Posterior vena cava (tissue), 2 donors: ENCODE measurements at places on chromosomes 11 and 22.

DNA sequence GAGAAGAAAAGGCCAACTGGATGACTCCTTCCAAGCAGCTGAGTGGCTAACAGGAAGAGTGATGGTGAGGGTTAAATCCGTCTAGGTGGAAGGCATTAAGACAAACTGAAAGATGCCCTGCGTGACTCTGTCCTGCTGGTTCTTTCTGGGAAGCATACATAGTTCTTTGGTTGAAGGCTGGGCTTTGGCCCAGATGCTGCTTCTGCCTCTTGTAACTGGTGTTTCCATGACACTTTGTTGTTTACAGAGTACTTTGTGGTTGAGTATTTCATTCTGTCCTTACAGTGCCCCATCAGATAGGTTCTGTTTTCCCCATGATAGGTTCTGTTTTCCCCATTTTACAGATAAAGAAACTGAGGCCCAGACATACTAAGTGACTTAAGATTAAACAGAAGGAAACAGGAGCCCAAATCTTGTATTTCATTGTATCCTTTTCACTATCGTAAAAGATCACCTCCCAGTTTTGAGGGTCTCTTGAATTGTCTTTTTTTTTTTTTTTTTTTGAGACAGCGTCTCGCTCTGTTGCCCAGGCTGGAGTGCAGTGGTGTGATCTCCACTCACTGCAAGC lies 124.3 kb upstream of the RASSF10 start:
- no peak for DNase-seq

- DNase-seq, result no peak
These were observed 31.4 kb upstream of the LRRC10B start for GRCh38 chr11:61477126-61477525.

DNA sequence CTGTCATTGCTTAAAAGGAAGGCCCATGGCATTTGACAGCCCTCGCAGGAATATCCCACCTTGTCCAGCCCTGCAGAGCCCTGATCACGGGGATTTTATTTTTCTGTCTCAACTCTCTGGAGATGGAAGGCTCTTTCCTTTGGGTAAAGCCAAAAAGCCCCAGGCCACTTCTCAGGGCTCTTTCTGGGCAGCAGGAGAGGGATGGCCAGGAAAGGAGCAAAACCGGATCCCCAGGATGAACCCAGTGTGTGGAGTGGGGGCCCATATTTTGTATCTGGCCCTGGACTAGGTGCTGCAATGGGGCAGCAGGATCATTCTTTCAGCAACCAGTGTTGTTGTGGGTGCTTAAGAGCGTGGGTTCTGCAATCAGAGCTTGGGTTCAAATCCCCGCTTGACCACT lies 11.0 kb downstream of the CREB3L1 start:
- no peak for DNase-seq

- no peak for DNase-seq
These were observed 34.4 kb downstream of the TP53I11 start for GRCh38 chr11:44916331-44916730.

DNA sequence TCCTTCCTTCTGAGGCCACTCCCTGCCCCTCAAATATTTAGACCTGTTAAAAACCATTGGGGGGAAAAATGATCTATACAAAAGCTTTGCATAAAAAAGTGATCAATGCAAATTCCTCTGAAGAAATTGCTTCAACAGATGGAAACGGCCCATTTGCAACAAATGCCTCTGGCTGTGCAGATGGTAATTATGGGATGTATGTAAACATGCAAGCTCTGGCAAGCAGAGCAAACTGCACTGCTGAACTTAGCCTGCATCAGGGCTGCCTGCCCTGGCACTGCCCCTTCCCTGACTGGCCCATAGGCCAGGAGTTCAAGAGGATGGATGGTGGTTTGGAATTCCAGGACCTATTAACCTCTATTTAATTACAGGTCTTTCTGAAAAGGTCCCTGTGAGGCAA lies 388.7 kb downstream of the MIAT start:
- no peak for DNase-seq

DNA sequence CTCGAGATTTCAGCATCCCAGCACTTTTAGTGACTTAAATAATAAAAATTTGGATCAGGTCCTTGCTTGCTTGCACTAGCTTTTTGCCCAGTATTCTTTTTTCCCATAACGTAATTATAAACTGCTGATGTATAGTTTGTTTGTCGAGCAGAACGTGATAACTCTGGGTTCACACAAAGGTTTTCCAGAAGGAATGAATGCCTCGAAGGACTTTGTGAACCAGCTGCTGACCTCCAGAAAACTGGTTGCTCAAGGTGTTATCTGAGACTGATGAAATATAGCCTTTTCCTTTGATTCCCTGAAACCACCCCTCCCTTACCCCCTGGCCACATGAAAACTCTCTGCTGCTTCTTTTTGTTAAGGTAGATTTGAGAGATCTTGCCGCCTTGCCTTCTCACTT lies 229.1 kb upstream of the CARD18 start:
- DNase-seq, result no peak

- no peak for DNase-seq
These were observed 38.1 kb upstream of the COMT start for GRCh38 chr22:19903513-19903912.

DNA sequence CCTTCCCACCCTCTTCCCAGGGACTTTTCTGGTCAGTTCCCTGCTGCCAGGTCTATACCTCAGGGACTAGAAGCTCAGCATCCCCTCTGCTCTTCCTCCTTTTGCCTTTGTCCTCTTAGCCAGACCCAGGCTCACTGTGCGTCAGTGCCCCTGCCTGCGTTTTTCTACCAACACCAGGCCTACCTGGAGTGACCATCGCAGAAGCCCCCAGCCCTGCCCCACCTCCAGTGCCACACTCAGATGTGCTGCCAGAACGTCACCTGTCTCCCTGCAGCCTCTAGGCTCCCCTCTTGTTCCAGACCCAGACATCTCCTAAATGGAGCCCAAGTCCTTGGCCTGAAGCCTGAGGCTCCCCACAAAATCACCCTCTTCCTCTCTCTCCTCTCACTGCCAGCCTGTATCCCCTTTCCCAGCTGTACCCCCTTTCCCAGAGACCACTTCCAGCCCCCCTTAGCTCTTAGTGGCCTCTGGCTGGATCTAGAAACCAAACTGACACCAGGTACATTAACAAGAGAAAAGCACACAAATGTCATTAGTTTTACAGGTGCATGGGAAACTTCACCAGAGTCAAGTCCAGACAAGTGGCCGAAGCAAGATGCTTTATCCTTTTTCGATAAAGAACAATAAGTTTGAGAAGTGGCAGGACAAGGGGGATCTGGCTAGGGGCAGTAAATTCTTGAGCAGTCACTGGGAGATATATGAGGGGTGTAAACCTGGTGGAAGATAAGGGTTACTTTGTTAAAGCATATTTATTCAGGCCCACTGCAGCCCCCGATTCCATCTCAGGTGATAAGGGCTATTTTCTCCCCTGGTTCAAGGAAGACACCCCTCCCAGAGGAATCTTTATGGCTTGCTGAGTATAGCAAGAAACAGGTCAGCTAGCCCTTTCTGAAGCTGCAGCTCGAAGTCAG lies 61.5 kb downstream of the BCR start:
- DNase-seq, result no peak
